ENCODE measurements at places on chromosomes 2 and 18.

- DNase-seq: no peak
Observed at GRCh38 chr2:20571644-20572215, 79.2 kb downstream of the HS1BP3 start.

GRCh38 chr2:17599617-17600016, 59.1 kb downstream of the VSNL1 start:
- no peak for DNase-seq

DNA sequence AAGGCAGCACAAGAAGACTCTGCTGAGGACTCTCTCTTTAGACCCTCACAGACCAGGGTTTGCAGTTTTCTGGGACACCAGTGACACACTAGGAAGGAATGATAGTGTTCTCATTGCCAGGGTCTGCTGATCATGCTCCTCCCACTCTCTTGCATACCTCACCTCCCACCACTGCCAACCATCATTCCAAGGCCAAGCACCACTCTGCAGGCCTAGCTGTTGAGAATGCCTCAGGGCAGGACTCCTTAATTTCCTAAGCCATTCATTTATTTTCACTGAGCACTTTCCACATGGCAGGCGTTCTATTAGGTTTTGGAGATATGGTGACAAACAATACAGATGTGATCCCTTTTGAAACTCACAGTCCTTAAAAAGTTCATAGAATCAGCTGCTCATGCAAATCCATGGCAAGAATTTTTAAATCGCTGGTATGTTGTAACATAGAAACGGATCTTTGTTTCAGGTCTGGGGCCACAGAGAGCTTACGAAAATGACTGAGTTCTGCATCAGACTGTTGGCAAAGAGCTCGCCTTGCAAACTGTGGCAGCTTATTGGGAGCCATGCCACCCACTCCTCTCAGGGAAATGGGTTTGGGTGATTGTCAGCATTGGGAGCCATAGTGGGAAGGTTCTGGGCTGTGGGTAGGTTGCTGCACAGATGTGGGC, 78.5 kb downstream of the XDH start:
- no peak for DNase-seq

DNA sequence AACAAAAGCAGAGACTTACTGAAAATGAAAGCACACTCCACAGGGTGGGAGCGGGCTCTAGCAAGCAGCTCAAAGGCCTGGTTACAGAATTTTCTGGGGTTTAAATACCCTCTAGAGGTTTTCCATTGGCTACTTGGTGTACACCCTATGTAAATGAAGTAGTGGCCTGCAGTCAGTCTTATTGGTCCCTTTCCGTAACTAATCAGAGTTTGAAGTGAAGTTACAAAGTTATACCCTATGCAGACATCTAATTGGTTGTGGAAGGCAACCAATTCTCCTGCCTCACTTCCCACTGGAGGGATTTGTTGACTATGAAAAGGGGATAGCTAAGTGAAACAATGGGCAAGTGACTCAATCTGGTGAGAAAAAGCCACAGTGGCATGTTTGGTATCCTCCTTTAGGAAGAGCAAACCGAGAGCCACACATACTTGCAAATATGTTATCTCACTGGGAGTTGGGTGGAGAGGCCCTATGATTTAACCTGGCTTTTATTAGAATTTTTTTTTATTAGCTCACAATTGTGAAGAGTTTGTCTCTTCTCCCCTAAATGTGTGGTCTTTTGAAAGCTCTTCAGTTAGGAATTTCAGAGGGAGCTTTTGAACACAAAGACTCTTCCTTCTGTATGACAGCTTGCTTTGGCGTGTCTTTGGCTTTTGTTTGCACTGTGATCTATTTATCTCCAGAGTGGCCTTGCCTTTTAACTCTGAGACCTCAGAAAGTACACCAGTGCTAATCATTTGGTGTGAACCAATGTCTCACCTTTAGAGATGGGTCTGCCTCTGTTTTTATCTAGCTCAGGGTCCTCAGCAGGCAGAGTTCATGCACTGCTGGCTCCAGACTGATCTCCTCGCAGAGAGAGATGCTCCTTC, 69.6 kb downstream of the MAP4K4 start:
- no peak for DNase-seq

- DNase-seq: no peak
Observed at GRCh38 chr2:157692768-157693167, 64.1 kb upstream of the ACVR1C start.

DNA sequence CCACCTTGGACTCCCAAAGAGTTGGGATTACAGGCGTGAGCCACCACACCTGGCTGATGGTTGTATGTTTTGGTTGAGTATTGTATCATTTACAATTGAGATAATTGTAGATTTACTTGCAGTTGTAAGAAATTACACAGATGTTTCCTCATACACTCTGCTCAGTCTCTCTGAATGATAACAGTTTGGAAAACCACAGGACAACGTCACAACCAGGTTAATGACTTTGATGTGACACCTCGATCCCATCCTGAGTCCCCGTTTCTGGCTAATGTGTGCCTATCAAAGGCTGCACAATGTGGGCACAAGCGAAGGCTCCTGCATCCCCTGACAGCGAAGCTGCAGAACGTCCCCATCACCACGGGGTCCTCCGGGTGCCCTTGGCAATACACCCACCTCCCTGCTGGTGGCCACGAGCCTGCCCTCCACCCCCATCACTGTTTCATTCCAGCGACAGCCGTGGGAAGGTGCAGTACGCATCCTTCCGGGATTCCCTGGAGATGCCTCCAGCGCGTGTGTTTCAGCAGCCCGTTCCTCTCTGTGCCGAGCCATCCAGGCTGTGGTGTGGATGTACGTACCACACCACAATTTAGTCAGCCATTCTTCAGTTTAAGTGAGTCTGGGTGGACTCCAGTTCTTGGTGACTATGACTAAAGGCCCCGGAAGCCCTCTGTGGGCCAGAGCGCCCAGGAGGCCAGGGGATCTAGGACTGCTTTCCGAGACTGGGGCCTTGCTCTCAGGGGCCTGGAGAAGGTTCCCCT, 4.3 kb upstream of the PDCD1 start:
- DNase-seq: no peak

All from stimulated activated CD4-positive, alpha-beta T cell treated with anti-CD3 and anti-CD28 coated beads, Interleukin-1b, Interleukin-23, amount 100 ng/mL, for 24 hours (primary cell).